Glutamatergic neuron (in vitro differentiated cells): ENCODE measurements at places on chromosomes 11 and 22.

DNA sequence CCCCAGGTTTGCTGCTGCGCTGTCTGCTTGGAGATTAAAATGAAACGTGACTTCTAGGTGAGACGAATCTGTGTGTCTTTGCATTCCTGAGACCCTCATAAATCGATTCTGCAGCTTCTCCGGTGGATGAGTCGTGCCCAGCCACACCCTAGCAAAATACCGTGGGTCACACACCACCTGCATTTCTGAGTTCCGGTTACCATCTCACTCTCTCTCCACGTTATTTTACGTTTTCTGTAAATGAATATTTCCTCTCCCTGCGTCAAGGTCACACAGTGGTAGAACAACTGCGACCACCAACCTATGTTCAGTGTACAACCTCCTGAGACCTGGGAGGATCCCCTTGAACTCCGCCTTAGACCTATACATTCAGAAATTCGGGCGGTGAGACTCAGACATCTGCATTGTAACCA is 1.1 kb downstream of the YWHAH start:
- DNase-seq, result no peak

- DNase-seq, result no peak
These were observed 13.9 kb downstream of the CSRP3 start for GRCh38 chr11:19187833-19188258.

GRCh38 chr11:125165843-125166763 is 1.6 kb downstream of the PKNOX2 start:
- no peak for DNase-seq

- no peak for DNase-seq
These were observed 62.3 kb downstream of the CTNND1 start for GRCh38 chr11:57823859-57824258.

GRCh38 chr22:43501878-43502277 is 90.1 kb downstream of the MPPED1 start:
- DNase-seq, result no peak

DNA sequence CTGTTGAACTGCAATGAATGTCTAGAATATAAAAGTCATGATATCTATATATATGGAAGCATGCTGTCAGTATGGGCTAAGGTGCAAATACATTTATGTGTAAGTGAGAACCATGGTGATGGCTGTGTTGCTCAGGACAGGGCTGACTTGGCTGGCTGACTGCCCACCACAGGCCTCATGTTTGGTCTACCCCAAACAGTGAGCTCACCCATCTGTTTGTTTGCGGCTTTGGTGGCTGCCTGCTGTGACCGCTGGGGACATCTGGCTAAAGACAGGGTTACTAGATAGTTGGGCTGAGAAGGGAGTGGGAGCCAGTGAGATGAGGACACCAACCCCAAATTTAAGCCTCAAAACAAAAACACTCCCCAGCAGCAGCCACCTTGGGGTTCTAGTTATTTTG is 6.3 kb downstream of the CD44 start:
- DNase-seq, result no peak

- DNase-seq, result no peak
These were observed 9.3 kb upstream of the ANKRD13D start for GRCh38 chr11:67279589-67280340.

- DNase-seq, result no peak
These were observed 40.5 kb downstream of the IL18BP start for GRCh38 chr11:72039031-72039855.

DNA sequence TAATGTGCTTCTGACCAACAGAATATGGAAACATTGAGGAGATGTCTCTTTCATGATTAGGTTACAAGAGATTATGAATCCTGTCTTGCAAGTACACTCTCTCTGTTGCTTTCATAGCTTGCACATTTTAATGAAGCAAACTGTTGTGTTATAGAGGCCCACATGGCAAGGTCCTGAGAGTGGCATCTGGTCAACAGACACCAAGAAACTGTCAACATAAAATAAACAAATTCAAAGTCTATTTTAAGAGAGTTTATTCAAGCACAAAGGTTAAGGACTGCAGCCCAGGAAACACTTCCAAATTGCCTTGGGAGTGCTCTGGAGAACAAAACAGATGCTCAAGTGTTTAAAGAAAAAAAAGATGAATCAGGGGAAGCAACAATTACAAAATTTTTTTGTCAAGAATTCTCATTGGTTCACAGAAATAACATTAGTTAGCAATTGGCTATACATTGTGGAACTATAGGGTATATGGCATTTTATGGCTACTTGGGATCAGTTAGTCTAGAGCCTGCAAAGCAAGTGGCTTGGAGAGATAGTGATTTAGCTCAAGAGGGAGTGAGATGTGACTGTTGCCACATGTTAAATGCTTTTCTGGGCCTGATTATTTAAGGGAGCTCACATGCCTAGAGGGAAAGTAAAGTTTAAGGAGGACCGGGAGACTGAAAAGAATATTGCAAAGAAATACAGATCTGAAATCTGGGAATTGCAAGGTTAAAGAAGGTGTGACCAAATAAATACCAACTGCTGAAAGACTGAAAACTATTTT is 54.6 kb downstream of the CTSC start:
- no peak for DNase-seq

GRCh38 chr11:69636512-69637197 is 4.3 kb upstream of the CCND1 start:
- peak; percentile 71 for DNase-seq
